C1 segment of cervical spinal cord (tissue), 14 donors: ENCODE measurements at places on chromosomes 11 and 22.
A peak's percentile ranks its signal among the peaks of the same experiment; 100 is the strongest.

- no peak for DNase-seq
These were observed 857 bp downstream of the SHANK3 start for GRCh38 chr22:50673231-50674129.

DNA sequence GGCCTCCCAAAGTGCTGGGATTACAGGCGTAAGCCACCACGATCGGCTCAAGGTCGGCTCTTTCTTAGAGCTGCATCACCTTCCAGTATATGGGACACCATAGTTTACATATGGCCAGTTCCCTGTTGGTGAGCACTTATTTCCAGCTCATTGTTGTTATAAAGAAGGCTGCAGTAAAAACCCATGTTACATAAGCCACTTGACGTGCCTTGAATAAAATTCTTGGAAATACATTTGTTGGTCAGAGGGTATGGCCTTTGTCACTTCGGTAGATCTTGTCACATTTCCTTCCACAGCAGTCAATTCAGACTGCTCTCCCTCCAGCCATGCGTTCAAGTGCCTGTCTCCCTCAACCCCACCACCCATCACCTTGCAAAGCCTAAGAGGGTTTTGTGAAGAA is 92.9 kb downstream of the PRR5L start:
- no peak for DNase-seq

DNA sequence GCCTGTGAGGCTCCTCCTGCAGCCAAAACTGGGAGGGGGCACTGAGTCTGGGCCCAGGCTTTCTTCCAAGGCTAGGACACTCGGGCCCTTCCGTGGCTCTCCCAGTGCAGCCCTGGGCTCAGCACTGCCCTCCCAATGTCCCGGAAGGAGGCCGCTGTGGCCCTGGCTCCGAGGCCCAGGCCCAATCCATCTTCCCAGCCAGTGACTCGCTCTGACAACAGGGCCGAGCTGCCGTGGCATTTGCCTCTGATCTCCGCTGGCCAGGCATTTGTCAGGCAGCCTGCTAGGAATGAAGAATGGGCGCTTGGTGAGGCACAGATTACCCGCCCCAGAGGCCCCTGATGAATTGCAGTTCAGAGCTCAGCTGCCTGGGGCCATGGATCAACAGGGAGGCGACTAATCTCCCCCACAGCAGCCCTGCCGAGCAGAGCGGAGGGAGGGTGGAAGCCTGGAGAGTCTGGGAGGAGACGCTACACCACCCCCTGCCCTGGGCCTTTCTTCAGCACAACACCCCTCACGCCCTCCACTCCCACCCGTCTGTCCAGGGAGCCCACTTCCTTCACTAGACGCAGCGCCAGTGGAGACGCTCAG is 8.3 kb downstream of the FXYD2 start:
- DNase-seq: peak; percentile 84

DNA sequence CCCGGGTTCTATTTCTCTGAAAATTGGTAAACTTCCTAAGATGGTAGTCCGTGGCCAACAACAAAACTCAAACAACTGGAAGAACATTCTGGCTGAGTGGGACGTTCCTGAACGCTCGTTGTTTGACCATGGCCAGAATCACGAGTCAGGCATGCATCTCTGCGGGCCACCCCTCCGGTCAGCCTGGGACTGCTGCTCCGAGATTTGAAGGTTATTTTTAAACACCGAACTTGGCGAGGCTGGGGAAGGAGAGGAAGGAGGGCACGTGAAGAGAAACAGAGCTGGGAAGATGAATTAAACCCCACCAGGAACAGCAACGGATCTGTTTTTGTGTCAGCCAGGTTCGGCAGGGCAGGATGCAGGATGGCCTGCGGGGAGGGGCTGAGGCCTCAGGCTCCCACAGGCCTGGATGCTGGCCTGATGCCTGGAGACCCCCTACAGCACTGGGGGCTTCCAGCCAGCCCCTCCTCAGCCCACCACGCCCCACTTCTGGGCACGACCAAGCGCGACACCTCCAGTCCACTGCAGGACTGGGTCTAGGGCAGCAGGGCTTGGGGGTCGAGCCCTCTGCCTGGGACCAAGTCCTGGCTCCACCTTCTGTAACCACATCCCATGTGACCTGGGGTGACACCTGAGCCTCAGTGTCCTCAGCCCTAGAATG is 5.1 kb downstream of the SHISAL1 start:
- no peak for DNase-seq

GRCh38 chr11:19947537-19948114 is 212.6 kb downstream of the DBX1 start:
- DNase-seq: no peak

DNA sequence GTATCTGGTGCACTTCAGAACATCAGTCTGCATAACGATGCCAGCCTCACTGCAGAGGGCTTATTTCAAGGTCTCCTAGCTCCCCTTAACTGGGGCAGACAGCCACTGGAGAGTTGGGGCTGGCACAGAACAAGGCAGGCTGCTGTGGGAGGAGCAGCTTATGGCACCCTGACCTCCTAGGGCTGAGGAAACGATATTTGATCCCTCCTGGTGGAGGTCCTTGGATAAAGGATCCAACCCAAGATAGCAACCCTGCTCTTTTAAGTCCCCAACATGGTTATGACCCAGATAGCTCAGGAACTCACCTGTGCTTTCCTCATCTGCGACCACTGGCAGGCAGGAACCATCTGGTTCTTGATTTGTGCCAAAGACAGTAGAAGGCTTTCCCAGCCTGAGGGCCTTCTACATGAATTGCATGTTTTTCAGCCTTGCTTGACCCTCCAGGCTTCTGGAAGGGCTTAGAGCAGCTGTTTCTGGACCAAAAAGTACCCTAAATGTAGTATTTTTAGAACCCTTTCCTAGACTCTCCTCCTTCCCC is 2.8 kb downstream of the TMEM109 start:
- no peak for DNase-seq

DNA sequence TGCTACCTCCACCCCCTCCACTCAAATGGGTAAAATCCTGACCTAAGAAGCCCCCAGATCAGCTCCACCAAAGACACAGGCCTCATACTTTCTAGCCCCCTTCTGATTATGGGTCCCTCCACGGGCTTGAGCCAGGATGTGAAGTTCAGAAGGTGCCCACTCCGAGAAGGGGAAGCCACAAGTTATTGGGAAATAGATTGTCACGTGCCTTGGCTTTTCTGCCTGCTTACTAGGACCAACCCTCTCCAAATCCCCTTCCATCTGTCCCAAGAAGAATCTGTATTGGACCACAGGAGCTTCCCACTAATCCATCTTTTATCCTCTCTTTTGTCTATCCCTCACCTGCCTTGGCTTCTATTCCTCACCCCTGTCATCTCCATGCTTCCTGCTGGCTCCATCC is 3.0 kb upstream of the NRGN start:
- DNase-seq: no peak

DNA sequence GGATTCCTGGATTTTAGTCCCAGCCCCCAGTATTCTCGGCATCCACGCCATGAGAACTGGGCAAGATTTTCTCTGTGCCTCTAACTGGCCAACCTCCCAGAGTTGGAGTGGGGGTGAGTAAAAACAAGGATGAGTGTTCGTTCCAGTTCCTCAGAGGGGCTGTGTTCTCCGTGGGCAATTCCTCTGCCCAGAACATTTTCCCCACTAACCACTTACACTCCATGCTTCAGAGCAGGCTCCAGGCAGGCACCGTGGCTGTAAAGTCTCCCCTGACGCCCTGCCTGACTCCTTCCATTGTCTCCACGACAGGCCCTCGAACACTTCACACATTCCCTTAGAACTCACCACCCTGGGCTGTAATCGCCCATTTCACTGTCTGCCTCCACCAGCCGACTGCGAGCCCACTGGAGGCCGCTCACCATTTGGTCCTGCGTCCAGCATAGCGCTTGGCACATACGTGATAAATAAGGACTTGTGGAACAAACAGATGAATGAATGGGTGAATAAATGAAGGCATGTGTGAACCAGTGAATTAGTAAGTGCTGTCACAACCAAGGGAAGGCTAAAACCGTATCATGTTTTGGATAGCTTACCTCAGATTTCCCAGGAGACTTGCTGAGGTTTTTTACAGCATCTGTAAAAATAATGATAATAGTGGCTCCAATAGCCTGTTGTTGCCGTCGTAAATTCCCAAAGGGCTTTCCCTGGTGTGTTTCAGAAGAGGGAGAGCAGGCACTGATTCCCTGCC is 6.1 kb downstream of the APLNR start:
- no peak for DNase-seq

DNA sequence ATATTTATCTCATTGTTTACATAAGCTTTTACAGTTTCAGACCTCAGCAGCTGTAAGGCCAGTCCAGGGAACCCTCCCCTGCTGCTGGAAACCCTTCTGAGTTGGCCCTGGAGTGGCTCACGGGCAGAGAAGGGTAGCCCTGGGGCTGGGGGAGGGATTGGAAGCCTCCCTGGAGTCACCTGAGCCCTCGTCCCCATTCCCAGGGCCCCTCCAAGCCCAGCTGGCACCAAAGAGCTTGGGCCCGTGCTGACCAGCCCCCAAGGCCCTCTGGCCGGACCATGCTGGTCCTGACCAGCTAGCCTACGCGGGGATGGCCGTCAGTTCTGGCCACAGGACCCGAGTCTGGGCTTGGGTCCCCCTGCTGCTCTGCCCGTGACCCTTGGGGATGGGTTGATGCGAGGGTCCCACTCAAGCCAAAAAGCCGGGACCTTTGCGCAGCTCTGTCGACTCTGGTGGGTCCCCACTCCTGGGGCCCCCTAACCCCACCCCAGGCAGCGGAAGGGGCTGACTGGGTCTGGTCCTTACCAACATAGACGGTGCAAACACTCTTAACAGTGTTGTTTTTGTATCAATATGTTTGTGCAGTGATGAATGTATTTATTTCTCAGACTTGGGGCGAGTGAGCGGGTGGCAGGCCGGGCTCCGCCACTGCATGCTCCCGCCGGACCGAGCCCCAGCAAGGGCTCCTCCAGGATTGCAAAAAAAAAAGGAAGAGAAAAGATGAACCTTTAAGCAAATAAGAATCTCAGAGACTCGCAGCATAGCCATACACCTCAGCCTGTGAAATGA is 17.5 kb upstream of the TMEM191C start:
- DNase-seq: no peak

GRCh38 chr22:48456449-48456848 is 1371.2 kb downstream of the BRD1 start:
- no peak for DNase-seq

DNA sequence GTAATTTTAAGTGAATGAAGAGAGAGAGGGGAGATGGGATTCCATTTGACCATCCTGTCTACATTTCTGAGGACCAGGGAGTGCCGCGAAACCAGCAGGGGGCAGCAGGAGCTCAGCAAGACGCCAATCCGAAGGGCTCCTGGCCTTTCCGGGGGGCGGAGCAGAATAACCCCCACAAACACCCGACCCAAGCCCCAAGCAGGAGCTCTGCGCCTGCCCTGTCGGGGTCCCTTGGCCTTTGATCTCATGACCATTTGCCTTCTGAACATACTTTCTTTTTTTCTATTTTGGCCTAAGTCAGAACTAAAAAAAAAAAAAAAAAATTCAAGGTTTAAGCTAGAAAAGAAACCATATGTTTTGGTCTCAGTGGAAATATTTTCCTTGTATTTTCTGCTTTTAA is 21.9 kb upstream of the SCN2B start:
- DNase-seq: peak; percentile 47

DNA sequence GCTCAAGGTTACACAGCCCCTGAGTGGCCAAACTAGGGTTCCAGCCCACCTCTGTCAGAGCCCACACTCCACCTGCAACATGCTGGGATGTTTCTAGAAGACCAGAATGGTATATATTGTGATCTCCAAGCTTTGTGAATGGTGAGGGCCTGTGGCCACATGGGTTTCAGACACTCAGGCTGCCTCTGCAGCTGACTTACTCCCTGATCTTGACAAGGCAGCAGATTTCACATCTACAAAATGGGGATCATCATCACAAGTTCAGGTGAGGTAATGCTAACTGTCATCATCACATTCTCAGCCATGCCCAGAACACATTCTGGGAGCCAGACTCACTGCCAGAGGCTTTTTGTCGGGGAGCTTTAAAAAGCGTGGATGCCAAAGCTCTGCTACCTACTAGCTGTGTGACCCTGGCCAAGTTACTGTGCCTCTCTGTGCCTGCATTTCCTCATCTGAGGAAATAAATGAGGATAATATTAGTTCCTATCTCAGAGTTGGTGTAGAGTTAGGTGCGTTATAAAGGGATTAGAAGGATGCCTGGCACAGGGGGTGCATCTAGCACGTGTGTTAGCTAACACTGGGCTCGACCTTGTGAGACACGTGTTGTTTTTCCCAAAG is 24.9 kb upstream of the WNT11 start:
- no peak for DNase-seq

- DNase-seq: no peak
These were observed 99.8 kb upstream of the ALX4 start for GRCh38 chr11:44409558-44410236.

DNA sequence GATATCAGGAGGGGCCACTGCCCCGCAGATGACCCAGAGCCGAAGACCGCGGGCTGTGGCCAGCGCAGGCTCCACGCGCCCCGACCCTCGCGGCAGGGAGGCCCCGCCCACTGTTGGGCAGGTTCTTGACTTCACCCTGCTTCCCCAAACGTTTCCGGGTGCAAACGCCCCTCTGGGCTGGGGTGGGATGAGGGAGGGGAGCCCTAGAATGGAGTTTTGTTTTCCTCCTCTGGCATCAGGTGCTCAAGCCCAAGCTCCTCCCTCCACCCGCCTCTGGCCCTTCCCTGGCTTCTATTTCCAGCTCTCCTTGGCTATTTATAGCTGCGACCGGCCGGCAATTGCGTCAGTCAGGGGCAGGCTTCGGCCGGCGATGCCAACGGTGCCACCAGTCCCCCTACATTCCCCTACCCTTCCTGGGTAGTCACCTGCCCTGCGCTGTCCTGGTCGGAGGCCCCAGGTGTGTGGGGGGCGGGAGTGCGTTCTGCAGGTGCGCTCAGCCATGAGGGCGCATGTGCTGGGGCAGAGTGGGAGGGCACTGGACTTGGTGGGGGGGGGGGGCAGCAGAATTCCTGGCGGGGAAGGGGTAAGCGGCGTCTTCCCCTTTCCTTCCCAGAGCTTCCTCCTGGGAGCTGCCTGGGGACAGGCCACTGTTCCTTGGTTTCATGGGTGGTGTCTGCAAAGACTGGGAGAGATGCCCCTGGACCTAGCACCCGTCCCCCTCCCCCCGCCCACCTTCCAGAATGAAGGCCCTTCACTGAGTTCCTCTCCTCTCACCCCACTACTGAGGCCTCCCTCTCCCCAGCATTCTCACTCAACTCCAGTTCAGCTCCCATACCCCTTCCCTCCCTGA is 23.6 kb downstream of the DUSP8 start:
- peak; percentile 36 for DNase-seq

GRCh38 chr11:107770551-107770951 is 58.7 kb upstream of the SLN start:
- no peak for DNase-seq

- DNase-seq: no peak
These were observed 118.2 kb upstream of the SLC5A12 start for GRCh38 chr11:26839911-26840698.
